ENCODE measurements at places on chromosomes 6 and 20.

GRCh38 chr20:16472045-16472872, 101.0 kb downstream of the KIF16B start:
- no peak for DNase-seq

DNA sequence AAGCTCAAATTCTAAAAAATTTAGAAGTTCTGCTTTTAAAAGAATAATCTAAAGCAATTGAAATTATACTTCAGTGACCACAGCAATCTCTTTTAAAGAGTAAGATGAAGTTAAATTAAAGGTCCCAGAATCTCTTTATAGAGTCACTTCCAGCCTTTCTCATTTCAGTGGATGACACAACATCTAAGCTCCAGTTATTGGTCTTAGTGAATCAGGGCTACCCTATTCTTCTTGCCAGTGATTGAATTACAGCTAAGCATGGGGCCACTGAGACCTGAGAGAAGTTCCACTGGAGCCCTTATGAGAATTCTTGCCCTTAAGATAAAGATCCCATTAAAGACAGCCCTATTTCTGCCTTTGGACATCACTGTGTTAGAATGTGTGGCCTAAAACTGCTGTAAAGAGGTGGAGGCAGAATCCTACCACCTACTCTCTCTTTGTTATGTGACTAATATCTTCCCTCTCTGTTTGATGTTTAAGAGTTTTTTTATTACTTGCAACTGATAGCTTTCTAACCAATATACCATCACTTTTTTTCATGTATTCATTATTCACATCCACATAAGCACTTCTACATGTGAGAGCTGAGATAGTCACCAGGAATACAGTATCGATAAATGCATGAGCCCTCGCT, 128.6 kb downstream of the UNC5CL start:
- DNase-seq, result no peak

GRCh38 chr6:160455081-160455480, 106.9 kb downstream of the SLC22A3 start:
- no peak for DNase-seq

- no peak for DNase-seq
These were observed 527 bp downstream of the FBXO30 start for GRCh38 chr6:145814035-145814500.

DNA sequence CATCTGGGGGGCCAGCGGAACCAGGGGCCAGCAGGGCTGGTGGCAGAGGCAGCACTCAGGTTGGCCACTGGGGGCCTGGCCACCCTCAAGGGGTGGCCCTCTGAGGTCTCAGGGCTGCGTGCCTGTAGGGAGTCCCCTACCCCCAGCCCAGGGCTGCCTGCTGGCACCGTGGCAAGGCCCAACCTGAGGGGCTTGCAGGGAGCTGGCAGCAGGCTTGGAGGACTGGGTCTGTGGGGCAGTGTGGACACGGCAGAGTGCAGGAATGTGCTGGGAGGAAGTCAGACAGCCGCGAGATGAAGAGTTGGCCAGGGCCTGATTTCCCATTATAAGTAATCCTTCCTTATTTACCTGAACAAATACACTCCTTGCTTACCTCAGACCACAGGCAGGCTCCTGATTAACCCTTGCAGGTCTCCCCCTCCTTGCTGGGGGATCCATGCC, at the start of gene SPDEF:
Gene SPDEF, minus strand, starts transcription at position 299 of the 441 bp plus-strand sequence. CDS start 11,874 bp downstream, outside the sequence.
- DNase-seq, result no peak

DNA sequence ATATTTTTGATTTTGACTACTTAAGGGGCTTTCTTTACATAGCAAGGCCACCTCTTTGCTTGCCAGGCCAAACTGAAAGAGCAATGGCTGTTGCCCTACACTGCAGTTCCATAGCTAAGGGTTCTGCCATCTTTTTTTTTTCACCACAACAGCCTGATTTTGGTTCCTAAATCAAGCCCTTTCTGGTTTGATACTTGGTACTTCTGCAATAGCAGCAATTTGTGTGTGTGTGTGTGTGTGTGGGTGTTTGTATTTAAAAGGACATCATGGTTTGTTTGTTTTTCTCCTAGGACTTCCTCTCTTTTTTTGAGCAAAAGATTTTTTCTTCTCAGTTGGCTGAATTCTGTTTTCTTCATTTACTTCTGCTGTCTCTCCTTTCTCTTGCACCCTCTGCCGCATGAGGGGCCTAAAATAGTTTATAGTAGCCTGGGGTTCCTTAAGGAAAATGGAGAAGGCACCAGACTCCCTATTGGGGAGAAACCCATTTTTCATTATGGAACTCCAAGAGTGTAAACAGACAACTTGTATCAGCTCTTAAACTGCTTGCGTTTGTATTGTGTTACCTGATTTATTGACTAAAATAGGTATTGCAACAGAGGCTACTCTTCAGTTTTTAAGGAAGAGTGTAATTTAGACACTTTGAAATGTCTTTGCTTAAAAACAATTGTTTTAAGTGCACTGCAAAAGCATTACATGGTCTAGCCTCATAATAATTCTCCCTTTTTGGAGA, 12.2 kb upstream of the GCLC start:
- no peak for DNase-seq

DNA sequence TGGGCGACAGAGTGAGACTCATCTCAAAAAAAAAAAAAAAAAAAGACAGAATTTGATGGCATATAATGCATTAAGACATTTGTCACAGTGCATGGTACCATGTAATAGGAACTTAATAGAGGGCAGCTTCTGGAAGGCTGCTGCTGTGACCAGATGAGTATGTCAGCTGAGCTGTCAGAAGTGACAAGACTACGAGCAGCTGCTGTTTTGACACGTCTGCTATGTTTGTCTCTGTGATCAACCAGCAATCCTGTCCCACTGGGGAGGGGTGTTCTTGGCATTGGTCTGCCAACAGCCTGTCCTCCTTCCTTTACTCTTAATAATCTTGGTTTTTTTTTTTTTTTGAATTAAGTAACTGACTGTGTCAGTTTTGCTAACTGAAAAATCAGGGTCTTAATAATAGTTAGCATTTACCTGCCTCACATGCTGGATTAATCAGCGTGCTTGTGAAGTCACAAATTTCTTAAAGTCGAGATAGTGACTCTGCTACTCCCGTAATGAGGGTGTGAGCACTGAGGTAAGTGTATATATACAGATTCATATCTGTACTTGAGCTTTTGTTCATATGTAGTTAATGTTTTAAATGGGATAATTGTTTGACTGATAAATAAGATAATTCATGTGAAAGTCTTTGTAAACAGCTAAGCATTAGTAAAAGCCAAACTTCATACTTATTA, 152.4 kb downstream of the BMP2 start:
- no peak for DNase-seq

- DNase-seq, result no peak
These were observed 29.8 kb upstream of the SIRT5 start for GRCh38 chr6:13544454-13545186.

DNA sequence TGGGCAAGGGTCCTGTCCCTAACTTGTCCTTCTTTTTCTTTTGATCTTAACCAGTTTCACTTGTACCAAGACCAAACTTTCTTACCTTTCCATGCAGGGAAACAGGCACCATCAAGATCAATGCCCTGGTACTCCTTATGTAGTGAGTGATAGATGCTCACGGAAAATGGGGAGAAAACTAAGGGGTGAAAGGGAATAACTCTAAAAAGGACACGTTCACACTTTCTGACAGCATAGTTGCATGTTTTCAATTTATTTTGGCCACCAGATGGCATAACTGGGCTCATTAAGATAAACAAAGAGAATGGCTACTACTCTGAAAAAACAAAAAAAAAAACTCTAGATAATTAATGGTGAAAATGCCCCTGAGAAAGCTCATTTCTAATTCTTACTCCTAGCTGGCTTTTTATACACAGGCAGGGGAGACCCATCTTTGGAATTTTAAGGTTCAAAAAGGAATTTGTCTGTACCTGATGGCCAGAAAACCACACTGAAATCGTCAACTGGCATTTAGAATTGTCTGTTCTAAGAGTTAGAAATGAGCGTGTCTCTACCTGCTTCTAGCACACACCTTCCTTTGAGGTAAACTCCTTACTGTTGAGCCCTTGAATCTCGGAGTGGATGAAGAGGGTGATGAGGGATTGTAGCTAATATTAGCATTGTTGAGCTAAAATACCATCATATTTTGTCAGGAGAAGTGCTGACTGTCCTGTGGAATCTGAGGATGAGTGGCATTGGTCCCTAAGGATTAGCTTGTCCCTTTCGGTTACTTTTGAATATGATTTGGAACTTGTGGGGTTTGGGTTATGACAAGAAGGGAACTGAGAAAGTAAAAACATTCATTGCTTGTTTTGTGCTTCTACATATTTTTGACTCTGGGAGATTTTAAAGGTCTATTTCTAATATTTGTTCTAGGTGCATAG, 62.2 kb upstream of the DDR1 start:
- no peak for DNase-seq

GRCh38 chr6:17281100-17281496, at the start of gene RBM24:
RBM24 (plus strand) TSS chr6:17281361; CDS start chr6:17281582, 221 bp downstream.
- DNase-seq, result no peak

DNA sequence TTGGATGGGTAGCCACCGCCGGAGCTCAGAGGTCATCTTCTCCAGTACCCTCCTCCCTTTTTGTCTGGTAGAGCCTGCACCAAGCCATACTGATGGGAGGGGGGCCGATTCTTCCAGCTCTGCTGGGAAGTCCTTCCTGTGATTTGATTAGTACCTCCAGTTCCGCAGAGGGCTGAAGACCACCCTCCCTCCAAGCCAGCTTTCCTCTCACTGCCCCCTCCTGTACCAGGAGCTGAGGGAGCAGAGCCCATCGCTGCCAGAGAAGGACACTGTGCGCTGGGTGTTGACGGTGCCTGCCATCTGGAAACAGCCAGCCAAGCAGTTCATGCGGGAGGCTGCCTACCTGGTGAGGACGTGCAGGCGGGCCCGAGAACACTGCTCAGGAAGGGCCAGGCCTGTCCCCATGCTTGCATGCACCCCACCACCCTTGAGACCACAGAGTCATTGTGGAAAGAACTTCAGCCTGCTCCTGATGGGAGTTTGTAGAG, 13.2 kb downstream of the HSPA12B start:
- DNase-seq, result no peak

GRCh38 chr6:15343490-15344191, 97.8 kb downstream of the JARID2 start:
- no peak for DNase-seq

GRCh38 chr6:166308769-166309589, 787 bp upstream of the PRR18 start:
- no peak for DNase-seq
